Kidney epithelial cell (primary cell): ENCODE measurements at places on chromosomes 7 and 10. TPM values are rescaled to one million over a fixed set of nuclear protein-coding genes. Genes with fewer than 3 reads are reported as not detected.

GRCh38 chr10:104780165-104780564 lies 139.1 kb downstream of the SORCS3 start:
- no peak for DNase-seq

DNA sequence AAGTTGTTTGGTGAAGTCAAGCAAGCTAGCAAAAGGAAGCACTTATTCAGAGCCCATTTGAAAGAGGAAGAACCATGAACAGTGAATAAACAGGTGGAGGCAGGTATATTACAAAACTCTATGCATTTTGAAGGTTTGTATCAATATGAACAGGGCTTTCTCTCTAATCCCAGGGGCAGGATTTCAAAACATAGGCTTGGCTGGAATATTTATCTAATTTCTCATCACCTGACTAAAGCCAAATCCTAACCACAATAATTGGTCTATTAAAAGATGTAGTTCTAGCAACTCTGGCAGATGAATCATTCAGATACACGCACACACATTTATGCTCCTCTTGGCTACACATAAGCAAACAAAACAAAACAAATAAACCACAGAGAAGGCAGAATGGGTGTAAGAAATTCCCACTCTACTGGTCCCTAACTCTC lies 554.4 kb downstream of the INHBA start:
- no peak for DNase-seq

DNA sequence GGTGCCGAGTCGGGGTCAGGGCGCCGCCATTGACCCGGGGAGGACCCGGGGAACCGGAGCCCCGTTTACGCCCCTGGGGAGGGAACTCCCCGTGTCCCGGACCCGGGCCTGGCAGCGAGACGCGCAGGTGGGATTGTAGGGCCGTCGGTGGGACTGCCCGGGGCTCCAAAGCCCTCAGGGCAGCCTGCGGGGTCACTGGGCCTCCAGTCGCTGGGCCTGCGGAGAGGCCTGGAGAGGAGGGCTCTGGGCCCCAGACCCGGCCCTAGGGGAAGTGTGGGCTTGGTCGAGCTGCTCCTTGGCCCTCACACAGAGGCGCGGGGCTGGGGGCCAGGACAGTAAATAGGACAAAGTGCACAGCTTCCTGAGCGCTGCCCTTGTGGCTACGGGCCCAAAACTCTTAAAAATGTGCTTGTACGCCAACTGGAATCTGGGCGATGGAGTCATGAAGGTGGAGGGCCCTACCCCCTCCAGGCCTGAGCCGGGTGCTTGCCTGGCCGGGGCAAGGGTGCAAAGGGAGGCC lies 657 bp downstream of the ECHDC3 start:
- no peak for DNase-seq

DNA sequence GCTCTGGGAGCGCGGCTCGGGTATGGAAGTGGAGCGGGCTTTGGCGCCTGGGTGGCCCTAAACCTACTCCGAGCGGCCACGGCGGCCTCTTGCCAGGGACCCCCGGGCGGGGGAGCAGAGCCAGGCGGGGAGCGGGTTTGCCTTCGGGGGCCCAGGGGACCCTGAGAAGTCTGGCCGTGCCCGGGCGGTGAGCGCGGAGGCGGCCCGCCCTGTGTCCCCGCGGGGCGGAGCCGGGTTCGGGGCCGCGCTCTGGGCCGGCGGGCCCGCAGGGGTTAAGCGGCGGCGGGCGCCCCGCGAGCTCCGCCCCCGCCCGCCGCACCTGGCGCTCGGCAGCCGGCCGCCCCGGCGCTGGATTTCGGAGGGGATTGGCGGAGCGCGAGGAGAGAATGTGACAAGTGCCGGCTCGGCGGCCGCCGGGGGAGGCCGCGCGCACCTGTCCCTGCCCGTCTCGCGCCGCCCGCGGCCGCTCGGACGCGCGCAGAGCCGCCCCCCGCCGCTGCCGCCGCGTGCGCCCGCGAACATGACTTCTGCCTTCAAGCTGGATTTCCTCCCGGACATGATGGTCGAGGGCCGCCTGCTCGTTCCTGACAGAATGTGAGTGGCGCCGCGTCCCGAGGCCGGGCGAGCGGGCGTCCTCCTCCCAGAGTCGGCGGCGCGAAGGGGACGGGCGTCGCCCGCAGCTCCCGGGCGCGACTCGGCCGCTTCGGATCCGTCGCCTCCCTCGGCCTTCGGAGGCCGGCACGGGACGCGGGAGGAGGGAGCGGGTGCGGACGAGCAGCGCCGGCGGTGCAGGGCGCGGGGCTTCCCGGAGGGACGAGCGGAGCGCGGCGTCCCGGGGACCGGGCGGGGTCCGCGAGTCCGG lies at the start of gene CELF2:
Gene CELF2 (plus strand): TSS at position 303 of the 862 bp plus-strand sequence. CDS start 218 bp downstream, at position 521.
- no peak for DNase-seq

The CCDC3 gene
- total RNA-seq: 0.14 and 0.17 TPM in 2 replicates

GRCh38 chr10:73021050-73021449 lies 66.4 kb upstream of the PLA2G12B start:
- no peak for DNase-seq

The MTURN gene
- 18.5 and 21.1 TPM in 2 replicates for total RNA-seq

GRCh38 chr7:130461272-130461671 lies 20.5 kb upstream of the CEP41 start:
- DNase-seq: no peak

DNA sequence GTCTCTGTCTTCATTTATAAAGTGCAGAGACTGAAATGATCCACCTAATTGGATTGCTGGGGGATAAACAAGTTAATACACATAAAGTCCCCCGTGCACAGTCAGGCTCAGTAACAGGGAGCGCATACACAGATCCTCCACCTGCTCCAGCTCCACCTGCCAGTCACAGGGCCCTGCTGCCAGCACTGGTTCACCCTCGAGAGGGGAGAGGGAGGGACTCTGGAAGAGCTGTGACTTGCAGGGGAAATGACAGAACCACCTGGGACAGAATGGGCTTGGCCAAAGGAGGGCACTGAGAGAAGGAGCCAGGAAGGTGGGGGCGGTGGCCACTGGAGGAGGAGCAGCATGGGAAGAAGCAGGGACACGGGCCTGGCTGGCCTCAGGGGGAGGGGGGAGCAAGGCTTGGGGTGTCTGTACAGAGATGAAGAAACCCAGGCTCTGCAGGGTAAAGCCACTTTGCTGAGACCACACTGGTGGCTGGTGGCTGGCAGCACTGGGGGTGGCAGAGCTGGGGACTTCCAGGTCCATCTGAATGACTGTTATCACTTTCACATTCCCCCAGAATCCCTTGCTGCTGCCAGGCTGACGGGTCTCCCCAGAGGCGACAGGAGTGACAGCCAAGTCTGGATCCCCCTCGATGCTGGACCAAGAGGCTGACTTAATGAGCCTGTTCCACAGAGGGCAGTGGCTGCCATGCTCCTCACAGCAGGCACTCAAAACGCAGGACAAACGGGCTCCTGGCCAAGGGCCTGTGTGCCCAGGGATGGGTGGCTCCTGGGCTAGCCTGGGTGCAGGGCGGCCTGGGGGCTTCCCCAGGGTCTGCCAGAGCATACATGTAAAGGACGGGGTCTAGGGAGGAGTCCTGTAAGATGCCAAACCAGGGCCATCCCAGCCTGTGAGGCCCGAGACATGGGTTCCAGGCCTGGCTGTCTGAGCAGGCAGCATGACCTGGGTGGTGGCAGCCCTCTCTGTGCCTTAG lies 151.1 kb downstream of the SH3PXD2A start:
- no peak for DNase-seq

The ACSM6 gene
- total RNA-seq: not detected in 2 replicates

The LIPN gene
- not detected in 2 replicates for total RNA-seq

GRCh38 chr10:114347241-114347640 lies 57.1 kb downstream of the AFAP1L2 start:
- no peak for DNase-seq

The FFAR4 gene
- not detected in 2 replicates for total RNA-seq

The SLC18A3 gene
- not detected in 2 replicates for total RNA-seq

- DNase-seq: peak; percentile 63
Observed at GRCh38 chr7:50869108-50869725, 86.5 kb upstream of the GRB10 start.

DNA sequence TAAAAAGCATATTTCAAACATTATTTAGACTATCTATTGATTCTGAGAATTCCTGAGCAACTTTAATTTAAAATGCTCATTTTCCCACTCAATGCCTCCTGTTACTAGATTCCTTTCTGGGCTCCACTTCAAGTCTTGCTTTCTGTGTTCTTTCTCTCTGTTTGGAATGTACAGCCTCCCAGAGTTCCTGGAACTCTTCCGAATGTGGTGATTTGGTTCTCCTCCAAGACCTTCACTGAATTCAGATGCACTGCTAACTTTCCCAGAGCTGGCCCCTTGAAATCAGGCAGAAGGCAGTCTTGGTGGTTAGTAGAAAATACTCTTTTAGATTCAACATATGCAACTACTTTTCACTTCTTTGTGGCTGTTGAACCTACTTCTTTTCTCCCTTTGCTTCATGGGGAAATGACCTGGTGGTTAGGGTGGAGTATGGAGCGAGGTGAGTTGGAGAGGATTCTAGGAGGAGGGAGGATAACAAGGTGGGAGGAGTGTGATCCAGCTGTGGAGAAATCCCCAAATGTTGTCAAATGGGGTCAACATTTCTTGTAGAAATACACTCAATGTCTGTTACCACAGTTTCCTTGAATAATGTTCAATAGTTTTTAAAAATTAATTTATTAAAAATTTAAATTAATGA lies 27.9 kb upstream of the CCDC7 start:
- no peak for DNase-seq

- no peak for DNase-seq
Observed at GRCh38 chr7:41010418-41010817, 692.5 kb downstream of the INHBA start.

The OPALIN gene
- total RNA-seq: not detected in 2 replicates

DNA sequence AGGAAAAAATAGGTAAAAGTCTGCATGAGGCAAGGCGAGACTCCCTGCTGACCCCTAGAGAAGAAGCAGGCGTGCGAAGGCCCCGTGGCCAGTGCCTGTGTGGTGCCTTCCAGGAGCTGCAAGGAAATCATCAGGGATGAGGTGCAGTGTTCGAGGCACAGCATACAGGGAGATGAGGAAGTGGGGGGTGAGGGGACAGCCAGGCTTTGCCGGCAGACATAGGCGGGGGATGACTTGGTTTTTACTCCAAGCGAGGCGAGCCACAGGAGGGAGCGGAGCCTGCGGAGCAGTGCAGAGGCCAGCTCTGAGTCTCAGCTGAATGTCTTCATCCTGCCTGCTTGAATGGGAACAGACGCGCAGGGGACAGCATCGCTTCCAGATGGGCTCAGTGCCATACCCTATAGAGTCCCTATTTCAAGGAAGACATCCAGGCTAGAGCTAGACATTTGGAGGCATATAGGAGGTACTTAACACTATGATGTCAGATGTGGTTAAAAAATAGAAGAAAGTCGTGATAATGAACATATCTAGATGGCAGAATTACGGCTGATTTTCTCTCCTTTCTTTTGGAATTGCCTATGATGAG lies 49.5 kb downstream of the TCERG1L start:
- DNase-seq: no peak

- DNase-seq: no peak
Observed at GRCh38 chr10:114276066-114276465, 37.0 kb downstream of the VWA2 start.

DNA sequence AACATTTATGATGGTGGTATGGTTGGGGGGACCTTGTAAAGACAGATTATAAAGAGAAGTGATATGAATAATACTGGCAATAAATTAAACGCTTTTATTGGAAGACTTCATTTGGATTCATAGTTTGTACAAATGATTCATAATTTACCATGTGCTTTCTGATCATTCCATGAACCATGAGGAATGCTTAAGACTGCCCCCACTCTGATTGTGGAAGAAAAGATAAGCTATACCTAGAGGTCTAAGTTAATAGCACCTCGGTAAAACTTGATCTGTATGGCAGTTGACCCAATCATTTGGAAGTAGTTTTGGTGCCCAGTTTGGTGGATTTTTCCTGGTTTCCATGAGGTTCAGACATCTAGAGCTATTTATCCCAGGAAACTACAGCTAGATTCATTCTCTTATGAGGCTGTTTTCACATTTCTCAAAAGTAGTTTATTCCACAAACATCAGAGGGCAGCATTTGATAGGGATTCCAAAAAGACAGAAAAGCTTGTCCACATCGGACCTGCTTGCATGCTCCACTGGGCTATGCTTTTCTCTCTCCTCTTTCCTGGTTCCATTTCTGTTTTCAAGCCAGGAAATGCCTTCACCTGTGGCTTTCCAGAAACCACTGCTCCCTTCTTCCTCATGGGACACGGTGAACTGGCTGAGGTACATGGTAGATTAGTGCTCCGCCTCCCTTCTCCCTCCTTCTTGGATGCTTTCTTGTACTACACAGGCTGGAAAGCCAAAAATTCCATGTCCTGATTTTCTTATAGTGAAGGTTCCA lies 29.2 kb downstream of the TFAM start:
- DNase-seq: peak; percentile 70

- DNase-seq: no peak
Observed at GRCh38 chr10:62071846-62072281, 170.4 kb downstream of the ARID5B start.

The SMKR1 gene
- total RNA-seq: 0.48 TPM in 1 of 2 replicates, not detected in the other

- DNase-seq: no peak
Observed at GRCh38 chr7:26144184-26145080, 7.6 kb upstream of the NFE2L3 start.

The DPYSL4 gene
- 15.3 and 21.5 TPM in 2 replicates for total RNA-seq

The AVL9 gene
- 50.6 and 64.1 TPM in 2 replicates for total RNA-seq

DNA sequence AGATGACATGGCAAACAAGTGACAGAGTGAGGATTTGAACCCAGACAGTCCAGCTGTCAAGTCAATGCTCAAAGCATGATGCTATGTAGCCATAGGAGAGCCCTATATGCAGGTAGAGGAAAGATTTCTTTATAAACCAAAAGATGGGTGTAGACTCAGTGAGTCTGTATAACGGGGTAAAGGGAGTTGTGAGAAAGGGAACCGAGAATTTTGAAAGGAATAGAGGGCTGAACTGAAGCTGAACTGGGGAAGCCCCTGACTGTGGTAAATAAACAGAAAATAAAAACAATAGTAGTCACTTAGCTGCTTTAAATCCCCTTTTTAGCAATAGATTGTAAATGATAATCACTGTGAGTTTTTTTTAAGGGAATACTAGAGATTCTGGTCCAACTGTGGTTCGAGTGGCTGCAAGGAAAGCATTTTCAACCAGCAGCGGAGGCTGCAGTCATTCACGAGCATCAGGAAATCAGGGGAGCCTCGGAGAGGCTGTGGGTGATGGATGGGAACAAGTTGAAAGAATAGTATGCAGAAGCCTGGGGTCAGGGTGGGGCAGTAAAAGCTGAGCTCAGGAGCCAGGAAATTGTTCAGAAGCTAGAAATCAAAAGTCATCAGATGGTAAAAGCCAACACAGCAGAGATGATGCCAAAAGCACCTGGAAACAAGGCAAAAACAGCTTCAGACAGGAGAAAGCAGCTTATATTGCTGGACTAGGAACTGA lies 393.5 kb downstream of the GFRA1 start:
- DNase-seq: no peak

The NPFFR1 gene
- total RNA-seq: 0.04 and 0.21 TPM in 2 replicates

The LEP gene
- not detected in 2 replicates for total RNA-seq
